ENCODE measurements at places on chromosomes 6 and 20.

DNA sequence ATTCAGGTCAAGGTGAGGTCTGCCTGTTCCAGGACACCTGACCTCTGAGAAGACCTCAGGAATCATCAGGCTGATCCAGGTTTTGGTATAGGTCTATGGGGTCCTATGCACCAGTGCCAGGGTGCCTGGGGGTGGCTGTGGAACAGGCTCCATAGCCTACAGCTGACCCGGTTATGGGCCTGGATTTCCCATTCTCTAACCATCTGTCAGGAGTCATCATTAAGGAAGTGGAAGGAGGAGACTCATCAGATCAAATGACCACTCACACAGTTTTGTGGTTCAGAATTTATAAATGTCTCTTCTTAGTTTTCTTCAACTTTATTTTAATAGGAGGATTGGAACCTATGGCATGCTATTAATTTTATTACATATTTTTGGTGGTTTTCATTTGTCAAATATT, 14.8 kb downstream of the PLA2G7 start:
- no peak for DNase-seq

- no peak for DNase-seq
Measured at GRCh38 chr6:100472674-100473073, 8.0 kb upstream of the SIM1 start.

GRCh38 chr20:52823303-52823702, 148.9 kb upstream of the TSHZ2 start:
- DNase-seq, result no peak

GRCh38 chr6:17688481-17688880, 18.2 kb downstream of the NUP153 start:
- DNase-seq, result no peak

- no peak for DNase-seq
Measured at GRCh38 chr6:7479801-7480266, 61.6 kb upstream of the DSP start.

- DNase-seq, result no peak
Measured at GRCh38 chr6:127539272-127539671, 20.1 kb upstream of the MTCL3 start.

DNA sequence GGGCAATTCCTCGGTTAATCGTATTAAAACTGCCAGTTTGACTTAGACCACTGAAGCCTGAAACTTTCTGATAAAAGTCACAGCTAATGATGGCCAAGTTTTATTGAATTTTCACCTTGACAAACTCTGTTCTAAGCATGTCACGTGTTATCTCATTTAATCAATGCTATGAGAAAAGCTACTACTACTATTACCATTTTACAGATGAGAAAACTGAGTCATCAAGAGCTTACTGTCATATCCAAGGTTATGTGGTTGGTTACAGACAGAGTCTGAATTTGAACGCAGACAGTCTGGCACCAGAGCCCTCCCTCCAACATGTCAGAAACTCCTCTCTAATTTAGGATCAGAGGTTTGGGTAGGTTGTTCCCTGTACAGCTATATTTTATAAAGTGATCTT, 4.3 kb downstream of the FAXC start:
- no peak for DNase-seq

- DNase-seq, result no peak
Measured at GRCh38 chr6:33276864-33277662, at the start of gene B3GALT4. B3GALT4 (plus strand) TSS chr6:33277123; CDS start chr6:33277420, 297 bp downstream.

DNA sequence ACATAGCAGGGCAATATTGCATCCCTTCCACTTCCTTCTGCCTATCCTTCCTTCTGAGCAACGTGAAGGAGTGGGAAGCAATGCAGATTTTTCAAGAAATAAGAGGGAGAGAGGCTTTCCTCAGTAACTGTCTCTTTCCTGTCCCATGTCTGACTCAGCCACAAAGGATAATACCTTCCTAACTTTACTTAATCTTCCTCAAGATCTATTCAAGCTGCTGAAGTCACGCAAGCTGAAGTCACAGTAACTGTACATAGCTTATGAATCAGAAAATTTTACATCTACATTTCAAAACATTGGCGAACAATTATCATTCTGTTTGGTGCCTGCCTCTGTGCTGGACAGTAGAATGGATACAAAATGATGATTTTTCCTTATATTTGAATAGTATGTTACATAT, 86.4 kb upstream of the POU3F2 start:
- no peak for DNase-seq

- DNase-seq, result no peak
Measured at GRCh38 chr20:22795871-22796270, 211.5 kb upstream of the FOXA2 start.

DNA sequence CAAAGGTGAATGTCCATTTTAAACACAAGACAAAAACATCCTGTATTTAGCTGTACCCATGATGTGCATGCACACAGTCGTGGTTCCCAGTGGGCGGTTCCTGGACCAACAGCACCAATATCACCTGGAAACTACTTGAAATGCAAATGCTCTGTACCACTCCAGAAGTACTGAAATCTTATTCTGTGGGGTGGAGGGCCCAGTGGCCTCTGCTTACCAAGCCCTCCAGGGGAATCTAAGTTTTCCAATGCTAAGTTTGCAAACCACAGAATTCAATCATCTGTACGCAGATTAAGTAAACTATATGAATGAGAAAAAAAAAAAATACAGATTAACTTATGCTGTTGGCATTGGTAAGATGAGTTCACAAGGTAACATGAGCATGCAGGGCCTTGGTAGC, 14.1 kb downstream of the TRMT6 start:
- no peak for DNase-seq

- no peak for DNase-seq
Measured at GRCh38 chr20:56676001-56676400, 46.9 kb downstream of the TFAP2C start.

GRCh38 chr20:45111799-45112471, 3.0 kb downstream of the WFDC5 start:
- no peak for DNase-seq

GRCh38 chr6:112639391-112639831, 292.3 kb downstream of the RFPL4B start:
- no peak for DNase-seq

DNA sequence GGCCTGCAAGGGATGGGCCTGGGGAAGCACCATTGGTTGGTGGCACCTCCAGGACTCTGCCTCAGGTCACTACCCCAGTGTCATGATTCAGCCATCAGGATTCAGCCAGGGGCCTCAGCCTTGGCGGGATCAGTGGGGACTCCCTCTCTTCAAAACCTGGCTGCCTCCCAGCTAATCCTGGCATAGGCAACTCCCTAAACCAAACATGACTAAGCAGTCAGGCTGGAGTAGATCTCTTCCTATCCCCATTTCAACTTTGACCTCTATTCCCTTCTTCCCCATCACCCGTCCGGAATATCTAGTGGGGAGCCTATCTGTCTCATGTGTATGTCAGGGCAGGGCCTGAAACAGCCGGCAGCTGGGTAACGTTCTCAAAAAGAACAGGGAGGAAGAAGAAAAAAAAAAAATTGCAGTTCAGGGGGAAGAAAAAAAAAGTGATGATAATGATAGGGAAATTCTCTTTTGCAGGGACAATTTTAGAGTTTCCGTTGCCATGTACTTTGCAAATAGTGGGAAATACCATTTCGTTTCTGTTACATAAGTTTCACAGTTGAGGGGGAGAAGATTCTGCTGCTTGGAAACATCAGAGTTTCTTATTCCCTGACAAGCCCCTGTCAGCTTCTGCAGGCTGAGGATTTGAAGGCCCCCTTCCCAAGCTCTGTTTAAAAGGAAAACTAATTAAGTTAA, 4.1 kb upstream of the PREX1 start:
- DNase-seq, result no peak

GRCh38 chr6:141401851-141402250, 730.9 kb upstream of the GJE1 start:
- DNase-seq, result no peak

DNA sequence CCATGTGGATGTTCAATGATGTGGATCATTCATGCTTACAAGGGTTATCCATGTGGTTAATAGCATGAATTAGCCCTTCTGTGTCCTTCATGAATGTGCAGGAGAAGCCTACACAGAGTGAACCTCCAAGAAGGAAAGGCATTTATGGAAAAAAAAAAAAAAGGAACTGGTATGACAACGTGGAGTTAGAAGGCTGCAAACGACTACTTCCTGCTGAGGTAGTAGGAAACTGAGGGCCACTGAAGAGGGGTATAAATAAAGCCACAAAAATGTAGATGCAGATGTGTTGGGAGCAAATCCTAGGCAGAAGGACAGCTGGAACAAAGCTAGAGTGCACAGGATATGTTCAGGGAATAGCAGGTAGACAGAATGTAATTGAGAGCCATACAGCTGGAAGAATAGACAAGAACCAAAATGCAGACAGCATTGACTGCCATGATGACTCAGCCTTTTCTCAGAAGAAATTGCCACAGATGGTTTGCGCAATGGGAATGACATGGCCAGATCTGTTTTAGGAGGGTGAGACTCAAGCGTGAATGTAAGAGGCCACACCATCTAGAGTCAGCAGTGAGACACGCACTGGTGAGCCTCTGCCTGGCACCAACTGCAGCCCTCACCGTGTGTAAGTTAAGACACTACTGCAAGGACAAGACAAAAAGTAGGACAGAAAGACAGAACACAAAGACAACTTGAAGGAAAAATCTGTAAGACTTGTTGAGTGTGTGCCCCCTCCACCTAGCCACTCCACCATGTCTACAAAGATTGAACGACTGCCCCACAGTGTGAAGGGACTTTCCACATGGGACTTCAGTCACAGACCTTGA, 79.8 kb downstream of the KIF13A start:
- no peak for DNase-seq

DNA sequence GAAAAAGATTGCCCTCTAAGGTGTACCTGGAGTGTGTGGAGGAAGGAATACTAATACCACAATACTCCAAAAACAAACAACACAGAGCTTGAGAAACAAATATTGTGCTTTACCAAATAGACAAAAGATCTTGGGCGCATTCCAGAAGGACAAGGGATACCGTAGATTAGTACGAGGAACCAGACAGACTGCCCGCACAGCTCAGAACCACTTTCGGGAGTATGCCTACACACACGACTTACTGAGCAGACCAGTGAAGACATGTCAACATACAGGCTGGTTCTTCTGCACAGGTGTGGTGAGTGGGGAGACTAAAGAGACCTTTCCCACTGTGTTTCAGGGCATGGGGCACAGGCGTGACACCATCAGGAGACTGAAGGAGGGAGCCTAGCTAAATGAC, 15.8 kb upstream of the FOXQ1 start:
- no peak for DNase-seq

DNA sequence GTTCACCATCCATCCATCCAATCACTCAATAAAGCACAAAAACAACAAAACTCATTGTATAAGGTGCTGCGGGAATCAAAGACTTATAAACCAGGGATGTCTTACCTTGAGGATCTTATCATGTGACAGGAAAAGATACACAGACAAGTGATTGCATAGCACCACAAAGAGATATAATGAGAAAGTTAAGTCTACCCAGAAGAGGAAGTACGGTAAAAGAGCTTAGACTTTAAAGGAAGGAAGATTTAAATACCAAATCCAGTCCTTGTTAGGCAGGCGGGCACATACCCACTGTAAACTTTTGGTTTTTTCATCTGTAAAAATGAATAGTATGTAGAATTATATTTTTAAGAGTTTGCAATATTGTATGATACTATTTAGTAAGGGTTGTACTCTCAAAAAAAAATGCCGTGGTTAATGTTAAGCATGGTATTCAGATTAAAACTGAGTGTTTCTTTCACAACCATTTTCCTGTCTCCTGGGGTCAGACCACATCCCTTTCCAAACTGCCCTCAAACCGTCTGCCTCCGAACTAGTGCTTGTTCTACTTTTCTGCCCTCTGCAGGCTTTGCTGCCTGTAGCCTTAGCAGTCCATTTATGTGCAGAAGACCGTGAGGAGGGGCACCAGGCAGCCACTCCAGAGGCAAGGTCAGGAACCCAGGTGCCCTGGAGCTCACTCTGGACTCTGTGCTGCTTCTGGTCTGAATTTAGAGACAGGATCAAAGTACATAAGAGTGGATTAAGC, 179.5 kb upstream of the SYNDIG1 start:
- no peak for DNase-seq

DNA sequence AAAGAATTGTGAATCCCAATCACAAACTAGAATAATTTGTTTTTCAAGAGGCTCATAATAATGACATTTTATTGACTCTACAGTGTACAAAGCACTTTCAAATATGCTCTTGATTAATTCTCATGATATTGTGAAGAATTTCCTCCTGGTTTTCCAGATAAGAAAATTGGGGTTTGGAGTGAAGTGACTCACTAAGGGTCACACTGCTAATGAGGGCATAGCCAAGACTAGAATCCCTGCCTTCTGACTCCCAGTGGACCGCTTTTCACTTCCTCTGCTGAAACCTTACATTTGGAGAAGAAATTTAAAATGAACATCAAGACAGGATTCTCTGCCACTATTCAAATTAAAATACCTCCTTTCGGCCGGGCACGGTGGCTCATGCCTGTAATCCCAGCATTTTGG, 38.3 kb upstream of the LTV1 start:
- DNase-seq, result no peak

GRCh38 chr6:64721865-64722264, 985.2 kb downstream of the EYS start:
- no peak for DNase-seq

- DNase-seq, result no peak
Measured at GRCh38 chr6:114816678-114817077, 473.9 kb upstream of the HS3ST5 start.

DNA sequence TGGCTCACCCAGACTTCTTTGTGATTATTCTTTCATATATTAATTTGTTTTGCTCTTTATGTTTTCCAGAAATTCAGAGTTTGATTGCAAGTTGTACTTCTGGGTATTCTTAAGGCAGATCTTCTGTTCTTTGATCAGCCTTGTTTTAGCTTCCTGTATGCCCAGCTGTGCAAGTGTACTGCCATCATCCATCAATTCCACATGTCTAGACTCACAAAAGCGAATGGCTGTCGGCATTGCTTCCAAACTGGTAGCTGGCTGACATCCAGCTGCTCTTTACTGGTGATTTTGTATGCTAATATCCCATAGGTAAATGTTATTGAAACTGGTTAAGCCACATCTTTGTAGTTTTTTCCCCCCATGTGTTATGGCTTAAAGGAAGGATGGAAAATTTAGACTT, 1084.8 kb upstream of the CITED2 start:
- DNase-seq, result no peak

DNA sequence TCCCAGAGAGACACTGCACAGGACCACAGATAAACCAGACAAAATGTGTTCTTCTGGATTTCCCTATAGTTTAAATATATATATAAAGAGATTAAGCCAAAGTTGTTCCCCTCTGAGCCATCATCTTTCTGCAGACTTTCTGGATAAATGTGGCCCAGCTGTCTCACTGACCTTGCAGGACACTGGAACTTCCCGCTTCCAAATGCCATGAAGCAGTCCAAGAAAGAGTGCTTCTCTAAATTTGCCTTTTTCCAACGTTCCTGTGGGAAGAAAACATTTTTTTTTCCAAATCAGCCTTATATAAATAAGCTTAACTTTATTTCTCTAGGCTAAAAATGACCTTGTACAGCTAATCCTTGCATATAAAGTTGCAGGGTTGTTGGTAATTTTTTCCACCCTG, 65.7 kb downstream of the CYP39A1 start:
- DNase-seq, result no peak

DNA sequence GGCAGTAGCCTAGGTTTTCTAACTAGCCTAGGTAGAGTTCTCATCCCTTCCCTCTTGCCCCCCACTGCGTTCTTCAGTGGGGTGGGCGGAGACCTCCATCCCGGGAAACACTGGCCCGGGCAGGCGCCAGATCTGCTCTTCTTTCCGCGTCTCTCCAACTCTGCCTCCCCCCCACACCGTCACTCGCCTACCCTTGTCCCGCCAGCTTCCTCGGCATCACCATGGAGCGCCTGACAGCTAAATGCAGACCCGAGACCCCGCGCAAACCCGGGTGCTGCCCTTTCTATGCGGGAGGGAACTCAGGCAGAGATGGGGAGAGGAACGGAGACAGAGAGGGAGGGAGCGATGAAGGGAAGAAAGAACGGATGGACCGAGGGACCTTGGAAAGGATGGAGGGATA, 1494.8 kb upstream of the DEFB115 start:
- no peak for DNase-seq
